RCC 7860 (cell line): ENCODE measurements at places on chromosomes 3 and 15.

DNA sequence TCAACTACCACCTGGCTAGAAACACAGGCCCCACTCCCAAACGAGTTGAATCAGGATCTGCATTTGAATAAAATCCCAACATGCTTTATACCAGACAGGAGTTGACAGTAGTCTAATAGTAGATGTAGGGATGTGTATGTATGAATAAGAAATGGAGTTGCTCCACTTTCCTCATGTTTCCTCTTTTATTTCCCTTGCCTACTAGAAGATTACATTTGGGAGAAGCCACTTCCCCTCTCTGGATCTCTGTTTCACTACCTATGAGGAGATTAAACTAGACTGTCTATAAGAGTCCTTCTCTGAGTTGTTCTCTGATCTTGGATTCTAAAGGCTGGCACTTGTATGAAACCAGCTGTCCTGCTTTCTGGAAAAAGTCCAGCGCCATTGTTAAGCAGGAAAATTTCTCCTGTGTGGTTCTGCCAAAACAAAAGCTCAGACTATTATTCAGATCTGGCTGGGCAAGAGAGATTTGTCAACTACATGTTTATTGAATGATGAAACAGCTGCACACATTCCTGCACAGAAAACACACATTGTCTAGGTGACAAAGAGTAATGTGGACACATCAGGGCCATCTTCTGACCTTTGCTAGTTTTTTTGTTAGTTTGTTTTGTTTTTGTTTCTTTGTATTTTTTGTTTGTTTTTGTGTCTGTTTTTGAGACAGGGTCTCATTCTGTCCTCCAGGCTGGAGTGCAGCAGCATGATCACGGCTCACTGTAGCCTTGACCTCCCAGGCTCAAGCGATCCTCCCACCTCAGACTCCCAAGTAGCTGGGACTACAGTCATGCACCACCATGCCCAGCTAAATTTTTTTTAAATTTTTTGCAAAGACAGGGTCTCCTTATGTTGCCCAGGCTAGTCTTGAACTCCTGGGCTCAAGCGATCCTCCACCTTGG is 29.9 kb downstream of the ACP3 start:
- DNase-seq: no peak

- DNase-seq: no peak
Observed at GRCh38 chr15:45662375-45662774, 27.5 kb downstream of the SQOR start.

DNA sequence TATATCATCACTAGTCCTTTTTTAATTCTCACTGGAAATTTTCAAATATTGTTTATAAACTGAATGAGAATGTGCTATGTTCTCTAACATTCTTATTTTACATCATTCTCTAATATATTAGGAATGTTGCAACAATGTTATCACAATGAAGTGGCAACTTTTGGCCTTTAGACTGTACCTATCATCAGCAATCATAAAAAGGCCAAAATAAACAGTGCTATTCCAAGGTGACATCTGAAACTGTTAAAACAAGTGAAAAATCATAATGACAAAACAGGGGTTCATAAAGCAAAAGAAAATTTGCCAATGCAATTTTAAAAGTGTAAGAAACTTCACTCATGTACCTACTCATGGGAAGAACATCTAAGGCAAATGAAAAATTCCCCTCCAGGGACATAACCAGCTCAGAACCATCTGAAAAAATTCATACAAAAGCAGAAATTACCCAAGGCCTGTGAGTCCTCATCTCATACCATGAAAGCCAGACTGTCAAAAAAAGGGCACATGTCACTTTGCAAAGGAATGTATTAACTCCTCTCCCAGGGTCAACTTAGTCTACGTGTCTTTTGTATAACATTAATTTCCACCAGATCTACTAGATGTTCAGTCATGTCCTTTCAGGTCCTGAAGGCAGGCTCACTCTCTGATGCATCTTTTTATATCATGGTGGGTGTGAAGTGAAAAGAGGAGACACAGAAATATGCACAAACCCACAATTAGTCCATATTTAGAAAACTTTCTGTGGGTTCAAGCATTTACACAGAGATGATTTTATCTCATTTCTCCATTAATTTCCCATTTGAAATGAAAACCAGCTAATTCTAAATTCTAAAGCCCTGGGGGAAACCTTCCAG is 211.9 kb downstream of the CBLB start:
- no peak for DNase-seq

- no peak for DNase-seq
Observed at GRCh38 chr3:129313415-129313664, 34.7 kb downstream of the HMCES start.

DNA sequence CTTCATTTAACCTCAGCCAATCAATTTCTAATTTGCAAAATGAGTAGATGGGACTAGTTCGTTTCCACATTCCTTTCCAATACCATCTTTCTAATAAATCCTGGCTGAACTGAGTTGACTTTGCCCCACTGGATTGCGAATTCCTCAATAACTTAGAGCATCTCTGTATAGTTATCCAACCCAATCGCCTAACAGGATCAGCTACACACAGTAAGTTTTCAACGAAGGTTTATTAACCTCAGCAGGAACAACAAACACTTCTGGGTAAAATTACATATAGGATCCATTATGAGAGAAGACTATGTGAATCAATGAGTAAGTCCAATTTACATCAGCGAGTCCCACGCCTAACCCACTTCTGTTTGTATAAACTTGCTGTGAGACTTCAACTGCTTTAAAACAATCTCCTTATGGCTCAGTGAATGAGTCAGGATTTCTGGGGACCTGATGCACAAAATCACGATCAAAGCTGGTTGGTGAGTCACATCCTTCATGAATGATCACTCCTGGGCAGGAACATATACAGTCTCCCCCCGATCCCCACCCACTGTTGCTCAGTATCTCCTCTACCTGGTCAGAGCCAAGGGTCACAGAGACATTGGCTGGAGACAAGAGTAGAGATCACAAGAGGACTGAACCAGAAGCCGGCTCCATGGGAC is 142.8 kb downstream of the EDEM1 start:
- DNase-seq: no peak

- no peak for DNase-seq
Observed at GRCh38 chr15:94451466-94451865, 220.1 kb downstream of the MCTP2 start.

DNA sequence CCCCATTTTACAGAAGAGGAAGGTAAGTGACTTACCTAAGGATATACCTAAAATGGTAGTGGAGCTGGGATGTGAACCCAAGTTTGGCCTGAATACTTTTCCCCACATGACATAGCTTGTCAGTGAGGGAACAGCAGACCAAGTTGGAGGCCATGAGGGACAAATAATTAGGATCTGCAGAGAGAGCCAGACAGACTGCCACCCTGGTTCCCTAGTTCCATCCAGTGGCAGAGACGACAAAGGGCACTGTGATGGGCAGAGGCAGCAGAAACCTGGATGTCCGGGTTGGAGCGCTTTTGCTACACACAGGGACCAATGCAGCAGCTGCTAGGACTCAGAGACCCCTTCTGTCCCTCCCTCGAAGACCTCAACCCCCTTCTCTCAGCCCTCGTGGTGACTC is 1.2 kb downstream of the CPLX3 start:
- no peak for DNase-seq

- DNase-seq: no peak
Observed at GRCh38 chr3:128353361-128353965, 113.2 kb downstream of the DNAJB8 start.

DNA sequence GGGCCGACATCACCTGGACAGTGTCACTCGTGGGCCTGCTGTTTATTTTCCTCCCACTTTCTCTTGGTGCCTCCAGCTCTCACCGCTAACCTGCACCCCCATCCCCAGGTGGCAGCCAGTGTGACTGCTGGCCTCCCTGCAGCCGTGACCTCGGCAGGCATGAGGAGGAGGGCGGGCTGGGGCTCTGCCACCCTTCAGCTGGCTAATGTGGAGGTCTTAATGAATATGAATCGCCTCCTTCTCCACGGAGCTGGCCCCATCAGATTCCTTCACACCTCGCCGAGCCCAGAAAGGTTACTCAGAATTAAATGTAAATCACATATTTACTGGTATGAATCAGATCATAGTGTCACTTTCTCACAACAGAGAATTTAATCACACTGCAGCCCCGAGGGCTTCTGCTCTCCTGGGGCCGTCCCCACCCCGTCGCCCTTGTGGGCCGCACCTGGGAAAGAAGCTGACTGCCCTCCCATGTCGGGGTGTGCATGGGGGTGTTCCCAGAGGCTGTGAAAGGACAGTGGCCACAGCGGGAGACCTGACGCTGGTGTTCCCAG is 171.1 kb upstream of the TLE3 start:
- DNase-seq: peak; percentile 43

GRCh38 chr15:81377871-81378270 is 3.9 kb upstream of the TMC3 start:
- no peak for DNase-seq

DNA sequence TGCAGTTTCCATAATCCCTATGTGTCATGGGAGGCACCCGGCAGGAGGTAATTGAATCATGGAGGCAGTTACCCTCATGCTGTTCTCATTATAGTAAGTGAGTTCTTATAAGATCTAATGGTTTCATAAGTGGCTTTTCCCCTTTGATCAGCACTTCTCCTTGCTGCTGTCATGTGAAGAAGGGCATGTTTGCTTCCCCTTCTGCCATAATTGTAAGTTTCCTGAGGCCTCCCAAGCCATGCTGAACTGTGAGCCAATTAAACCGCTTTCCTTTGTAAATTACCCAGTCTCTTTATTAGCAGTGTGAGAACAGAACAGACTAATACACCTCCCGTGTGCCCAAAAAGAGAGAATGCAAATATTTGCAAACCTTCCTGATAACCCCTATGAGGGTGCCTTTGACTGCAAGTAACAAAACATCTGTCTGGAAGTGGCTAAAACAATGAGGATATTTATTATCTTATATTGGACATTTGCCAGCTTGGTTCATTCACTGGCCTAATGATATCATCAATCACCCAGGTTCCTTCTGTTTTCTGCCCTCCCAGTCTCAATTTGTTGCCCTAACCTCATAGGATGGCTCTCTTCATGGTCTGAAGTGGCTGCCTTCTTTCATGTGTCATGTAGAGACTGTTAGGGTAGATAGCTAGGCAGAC is 68.7 kb downstream of the BHLHE40 start:
- no peak for DNase-seq

DNA sequence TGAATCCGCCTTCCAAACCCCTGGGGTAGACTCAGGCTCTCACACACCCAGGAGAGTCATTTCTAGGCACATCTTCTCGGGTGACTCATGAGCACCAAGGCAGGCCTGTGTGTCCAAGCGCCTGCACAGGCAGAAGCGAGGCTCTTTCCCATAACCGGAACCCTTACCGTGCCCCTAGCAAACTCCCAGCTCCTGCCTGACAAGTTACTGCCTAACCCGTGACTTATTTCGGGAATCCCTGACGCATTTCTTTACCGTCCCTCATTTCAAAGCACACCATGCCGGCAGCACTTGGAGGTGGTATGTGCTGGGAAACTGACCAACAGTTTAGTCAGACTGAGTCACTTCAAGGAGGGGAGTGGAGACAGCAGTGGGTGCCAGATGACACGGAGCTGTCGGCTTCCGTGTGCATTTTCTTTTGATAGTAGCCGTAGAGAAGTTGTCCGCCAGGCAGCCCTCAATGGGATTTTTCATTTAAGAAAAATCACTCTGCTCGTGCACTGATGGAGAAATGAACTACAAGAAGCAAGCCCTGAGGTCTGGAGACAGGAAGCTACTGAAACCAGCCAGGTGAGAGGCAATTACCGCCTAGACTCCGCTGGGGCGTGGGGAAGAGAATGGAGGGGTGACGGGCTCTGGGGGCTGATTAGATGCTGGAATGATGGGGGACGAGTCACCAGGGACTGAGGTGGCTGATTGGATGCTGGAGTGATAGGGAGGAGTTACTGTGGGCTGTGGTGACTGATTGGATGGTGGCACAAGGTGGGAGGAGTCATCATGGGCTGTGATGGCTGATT is 17.3 kb upstream of the HRH1 start:
- DNase-seq: peak; percentile 99

DNA sequence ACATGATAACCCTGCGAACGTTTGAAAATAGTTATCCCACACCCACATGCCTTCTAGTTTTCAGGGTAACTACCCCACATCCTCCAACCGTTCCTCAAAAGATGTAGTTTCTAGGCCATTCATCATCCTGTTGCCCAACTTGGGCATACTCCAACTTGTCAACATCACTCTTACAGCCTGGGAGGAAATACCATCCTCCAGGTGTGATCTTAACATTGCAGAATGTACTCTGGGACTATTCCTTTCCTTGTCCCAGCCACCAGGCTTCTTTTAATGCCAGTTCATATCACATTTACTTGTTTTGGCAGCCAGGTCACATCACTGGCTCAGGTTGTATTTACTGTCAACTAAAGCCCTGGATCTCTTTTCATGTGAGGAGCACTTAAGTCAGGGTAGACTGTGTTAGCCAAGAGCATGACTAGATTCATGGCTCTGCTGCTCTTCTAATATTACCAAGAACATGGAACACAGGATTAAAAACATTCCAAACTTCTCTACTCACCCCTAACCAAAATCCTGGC is 4.0 kb upstream of the DENND6A start:
- DNase-seq: no peak

DNA sequence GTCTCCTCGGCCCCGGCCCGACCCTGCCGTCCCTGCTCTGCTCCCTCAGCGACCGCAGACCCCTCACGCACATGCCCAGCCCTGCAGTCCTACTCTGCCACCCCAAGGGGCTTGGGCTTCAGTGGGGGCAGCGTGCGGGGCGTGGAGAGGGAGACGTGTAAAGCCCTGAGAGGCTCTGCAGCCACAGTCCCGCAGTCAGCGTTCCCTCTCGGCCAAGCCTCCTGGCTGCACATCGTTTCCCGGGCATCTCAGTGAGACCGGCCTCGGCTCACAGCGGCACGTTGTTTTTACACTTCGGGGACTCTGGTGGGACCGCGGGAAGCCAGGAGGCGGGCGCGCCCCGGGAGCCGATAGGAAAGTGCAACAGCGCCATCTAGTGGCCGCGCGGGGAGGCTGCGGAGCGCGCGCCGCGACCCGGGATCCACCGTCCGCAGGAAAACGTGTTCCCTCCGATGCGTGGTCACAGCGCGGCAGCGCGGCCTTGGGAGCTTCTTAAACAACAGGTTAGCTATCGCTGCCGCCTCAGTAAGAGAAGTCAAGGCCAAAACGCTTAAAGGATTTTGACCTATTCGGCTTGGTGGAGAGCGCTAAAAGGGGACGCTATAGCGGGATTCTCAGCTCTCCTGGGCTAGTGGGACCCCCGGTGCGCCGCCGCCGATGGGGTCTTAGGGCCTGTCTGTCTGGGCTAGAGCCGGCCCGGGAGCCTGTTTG is 226.8 kb upstream of the IGF1R start:
- DNase-seq: no peak

DNA sequence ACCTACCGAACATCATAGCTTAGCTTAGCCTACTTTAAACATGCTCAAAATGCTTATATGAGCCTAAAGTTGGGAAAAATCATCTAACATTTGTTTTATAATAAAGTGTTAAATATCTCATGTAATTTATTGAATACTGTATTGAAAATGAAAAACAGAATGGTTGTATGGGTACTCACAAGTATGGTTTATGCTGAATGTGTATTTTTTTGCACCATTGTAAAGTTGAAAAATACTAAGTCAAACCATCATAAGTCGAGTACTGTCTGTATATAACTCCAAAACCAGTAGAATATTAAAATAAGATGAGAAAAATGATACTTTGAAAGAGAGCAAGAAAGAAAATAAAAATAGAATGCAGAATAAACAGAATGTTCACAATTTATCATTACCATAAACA is 115.7 kb downstream of the ZNF280D start:
- DNase-seq: no peak
